ENCODE measurements at places on chromosomes 5 and 9. TPM values are rescaled to one million over a fixed set of nuclear protein-coding genes. Genes with fewer than 3 reads are reported as not detected.

GRCh38 chr9:32705059-32705458 lies 69.6 kb upstream of the TAF1L start:
- no peak for DNase-seq

DNA sequence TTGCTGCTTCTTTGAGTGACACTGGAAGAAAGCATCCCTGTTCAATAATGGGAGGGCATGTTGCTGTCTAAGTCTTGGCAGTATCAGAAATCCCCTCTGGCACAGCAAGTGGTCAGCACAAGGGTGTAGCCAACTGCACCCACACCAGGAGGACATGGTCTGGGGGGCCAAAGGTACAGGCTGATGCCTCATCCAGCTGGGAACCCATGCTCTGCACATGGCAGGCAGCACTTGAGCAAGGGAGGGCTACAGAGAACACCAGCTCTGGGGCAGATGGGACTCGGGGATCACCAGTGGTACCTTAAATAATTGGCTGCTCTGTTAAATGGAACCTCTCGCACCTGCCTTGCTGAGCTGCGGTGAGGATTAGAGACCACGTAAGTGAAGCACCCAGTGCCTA lies 265.2 kb downstream of the SYK start:
- DNase-seq = no peak

PAPPA gene
- total RNA-seq = not detected

- no peak for DNase-seq
Measured at GRCh38 chr5:40571729-40572128, 108.0 kb upstream of the PTGER4 start.

TMEM8B gene
- total RNA-seq = 10.5 TPM

TDRD7 gene
- total RNA-seq = 13.6 TPM

DNA sequence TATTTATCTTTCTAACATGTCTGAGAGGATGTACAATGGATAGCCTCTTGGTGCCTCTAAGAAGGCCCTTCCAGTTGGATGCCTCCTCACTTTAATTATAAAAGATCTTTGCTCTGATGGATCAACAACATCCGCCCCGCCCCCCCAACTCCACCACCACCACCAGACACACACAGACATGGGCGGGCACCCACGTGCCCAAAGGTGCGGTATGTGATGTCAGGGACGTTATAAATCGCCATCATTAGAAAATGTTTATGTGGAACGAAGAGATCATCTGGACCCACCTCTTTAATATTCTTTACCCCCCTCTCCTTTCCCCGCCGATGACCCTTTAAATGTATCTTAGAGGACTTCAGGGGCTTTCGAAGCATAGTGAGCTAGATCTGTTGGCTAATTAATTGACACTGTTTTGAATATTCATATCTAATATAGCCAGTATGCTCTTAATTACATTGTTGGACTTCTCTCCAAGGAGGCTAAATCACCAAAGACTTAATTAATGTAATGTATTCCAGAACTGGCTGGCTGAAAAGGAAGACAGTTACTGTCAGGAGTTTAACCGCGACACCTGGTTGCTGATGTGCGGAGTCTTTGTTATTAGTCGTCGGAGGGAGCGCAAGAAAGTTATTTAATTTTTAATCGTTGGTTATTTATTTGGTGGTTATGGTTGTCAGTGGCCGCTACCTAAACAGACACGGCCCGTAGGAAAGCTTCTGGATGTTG lies 6.1 kb upstream of the FOXB2 start:
- DNase-seq = no peak

DNA sequence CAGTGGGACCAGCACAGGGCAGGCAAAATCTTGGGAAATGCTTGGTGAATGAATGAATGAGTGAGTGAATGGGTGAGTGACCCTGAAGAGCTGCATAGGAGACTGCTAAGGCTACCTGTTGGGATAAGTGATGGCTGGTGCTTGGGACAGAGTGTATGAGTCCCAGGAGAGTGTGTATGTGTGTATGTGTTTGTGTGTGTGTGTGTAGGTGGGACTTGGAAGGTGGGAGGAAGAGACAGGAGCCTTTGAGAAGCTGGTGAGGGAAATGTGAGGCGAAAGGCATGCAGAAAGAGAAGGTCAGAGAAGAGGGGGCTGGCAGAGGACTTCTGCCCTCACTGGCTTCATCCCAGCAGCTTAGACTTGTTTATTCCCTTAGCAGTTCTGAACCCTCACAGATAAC lies 33.3 kb upstream of the FOXE1 start:
- no peak for DNase-seq

GRCh38 chr5:119016125-119016774 lies 27.9 kb upstream of the DTWD2 start:
- no peak for DNase-seq

- DNase-seq = no peak
Measured at GRCh38 chr9:68653141-68653595, 51.9 kb upstream of the PIP5K1B start.

DNA sequence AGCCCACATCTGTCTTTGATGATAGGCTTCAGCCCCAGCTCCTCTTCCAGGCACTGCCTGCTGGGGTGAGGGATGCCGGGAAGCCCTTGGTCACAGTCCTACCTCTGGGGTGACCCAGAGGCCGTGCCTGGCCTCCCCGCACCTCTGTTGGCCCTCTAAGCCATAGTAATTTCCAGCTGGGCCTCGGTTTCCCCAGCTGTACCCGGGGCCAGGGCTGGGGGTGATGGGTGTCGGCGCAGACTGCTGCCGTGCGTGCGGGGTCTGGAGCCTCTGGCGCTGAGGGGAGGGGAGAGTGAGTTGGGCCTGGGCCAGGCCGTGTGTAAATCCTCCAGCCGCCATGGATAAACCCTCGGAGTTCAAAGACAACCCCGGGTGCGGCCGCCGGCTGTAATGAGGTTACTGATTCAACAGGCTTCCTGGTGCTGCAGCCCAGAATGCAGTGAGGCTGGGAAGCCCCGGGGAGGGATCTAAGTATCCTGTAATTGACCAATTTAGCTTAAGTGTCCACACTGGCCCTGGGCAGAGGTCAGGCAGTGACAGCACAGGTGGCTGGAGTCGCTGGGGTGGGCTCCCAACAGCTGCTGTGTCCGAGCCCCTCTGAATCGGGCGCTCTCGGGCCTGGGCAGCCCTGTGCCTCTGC lies 7.1 kb downstream of the RXRA start:
- no peak for DNase-seq

GRCh38 chr9:6049798-6050197 lies 34.4 kb upstream of the RANBP6 start:
- DNase-seq = peak; percentile 12

GRCh38 chr9:33234511-33235467 lies 5.2 kb upstream of the SPINK4 start:
- DNase-seq = no peak

GRCh38 chr9:105376893-105377292 lies 70.9 kb upstream of the FSD1L start:
- no peak for DNase-seq

DNA sequence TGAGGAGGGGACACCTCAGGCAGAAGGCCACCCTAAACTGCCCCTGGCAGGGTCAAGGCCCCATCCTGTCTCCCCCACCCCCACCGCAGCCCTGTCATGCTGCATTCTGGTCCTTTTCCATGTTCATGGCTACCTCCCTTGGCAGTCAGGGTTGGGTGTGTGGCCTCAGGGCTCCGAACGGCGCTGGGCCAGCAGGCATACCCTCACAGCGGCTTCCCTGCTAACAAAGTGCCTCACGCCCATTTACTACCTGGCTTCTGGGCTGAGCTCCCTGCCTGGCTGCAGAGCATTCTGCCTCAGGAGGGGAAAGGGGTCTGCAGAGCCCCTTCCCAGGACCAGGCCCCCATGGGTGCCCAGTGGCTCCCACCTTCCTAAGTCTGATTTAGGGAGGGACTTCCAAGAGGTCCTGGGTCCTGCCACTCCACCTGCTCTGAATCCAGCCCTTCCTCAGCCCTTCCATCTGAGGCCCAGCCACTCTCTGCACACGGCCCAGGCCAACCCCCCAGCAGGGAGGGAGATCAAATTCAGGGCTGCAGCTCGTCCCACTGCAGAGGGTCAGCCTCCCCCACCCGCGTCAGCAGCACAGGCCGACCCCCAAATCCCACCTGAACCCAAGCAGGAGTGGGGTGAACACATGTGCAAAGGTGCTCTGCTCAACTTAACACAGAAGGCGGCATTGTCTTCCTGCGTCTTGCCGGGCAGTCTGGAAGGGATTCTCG lies 115.9 kb upstream of the PHYKPL start:
- DNase-seq = no peak

PRDM9 gene
- not detected for total RNA-seq

DNA sequence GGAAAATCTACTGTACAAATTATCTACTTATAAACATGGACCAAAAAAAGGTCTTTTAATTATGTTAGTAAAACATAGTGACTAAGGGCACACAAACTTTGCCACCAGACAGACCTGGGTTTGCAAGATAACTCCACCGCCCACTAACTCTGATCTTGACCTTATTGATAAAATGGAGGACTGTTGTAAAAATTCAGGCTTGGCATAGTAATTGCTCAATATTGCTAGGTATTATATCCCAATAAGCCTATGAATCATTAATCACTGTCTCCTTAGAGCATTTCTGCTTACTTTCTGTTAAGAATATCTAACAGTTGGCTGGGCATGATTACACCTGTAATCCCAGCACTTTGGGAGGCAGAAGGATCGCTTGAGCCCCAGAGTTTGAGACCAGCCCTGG lies 3.8 kb downstream of the C9orf40 start:
- no peak for DNase-seq

GRCh38 chr5:66443462-66444130 lies 152.6 kb upstream of the MAST4 start:
- no peak for DNase-seq

GRCh38 chr5:83281176-83281575 lies 190.4 kb upstream of the VCAN start:
- no peak for DNase-seq

DNA sequence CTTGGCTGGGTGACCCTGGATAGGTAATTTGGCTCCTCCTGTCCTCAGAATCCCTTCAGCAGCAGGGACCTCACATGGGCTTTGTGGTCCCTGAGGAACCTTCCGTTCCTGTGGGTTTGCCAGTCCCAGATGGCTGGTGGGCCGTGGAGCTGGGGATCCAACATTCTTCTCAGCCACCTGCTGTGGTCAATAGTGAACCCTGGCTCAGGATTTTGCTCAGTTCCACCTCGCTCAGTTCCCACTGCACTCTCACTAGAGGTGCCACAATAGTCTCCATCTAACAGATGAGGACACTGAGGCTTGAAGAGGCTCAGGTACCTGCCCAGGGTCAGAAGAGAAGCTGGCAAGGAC lies 17.1 kb upstream of the SPOUT1 start:
- no peak for DNase-seq

LCN15 gene
- not detected for total RNA-seq

SLC25A2 gene
- 0.38 TPM for total RNA-seq

DNA sequence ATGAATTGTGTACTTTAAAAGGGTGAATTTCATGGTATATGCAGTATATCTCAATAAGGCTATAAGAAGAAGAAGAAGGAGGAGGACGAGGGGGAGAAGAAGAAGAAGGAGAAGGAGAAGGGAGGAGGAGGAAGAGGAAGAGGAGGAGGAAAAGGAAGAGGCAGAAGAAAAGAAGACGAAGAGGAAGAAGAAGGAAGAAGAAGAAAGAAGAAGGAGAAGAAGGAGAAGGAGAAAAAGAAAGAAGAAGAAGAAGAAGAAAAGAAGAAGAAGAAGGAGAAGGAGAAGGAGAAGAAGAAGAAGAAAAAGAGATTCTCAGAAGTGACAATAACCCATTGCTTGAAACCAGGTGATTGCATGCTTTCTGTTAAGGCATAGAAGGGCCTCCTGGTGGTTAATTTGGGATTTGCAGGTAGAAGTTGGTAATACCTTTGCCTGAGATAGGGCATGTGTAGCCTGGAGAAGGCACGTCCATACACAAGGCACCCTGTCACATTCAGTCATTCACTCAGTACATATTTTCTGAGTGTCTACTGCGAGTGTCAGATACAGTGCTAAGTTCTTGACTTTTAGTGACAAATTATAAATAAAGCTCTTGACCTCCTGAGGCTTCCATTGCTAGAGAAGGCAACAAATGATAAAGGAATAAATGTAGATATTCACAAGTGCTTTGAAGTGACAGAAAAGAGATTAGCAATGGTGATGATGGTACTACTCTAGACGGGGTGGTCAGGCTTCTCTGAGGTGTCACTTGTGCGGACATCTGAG lies 231.3 kb downstream of the NPR3 start:
- no peak for DNase-seq

- no peak for DNase-seq
Measured at GRCh38 chr5:42059291-42059690, 134.2 kb downstream of the FBXO4 start.

LMX1B gene
- not detected for total RNA-seq

DNA sequence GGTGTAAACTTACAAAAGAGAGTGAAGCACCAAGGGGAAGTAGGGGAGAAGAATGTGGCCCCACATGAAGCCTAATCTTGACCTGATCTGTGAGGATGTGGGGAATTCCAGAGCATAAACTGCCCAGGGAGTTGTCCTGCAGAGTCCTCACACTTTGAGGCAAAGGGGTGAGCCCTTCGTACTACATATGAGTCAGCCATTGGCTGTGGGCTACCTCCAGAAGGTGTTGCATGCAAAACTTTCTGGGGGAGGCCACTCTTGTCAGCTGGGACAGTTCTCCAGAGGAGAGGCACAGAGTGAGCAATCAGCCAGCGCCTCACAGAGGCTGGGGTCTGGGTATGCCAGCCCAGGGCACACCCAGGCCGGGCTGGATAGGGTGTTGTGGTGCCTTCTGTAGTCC lies 98.1 kb upstream of the NMUR2 start:
- no peak for DNase-seq

DNA sequence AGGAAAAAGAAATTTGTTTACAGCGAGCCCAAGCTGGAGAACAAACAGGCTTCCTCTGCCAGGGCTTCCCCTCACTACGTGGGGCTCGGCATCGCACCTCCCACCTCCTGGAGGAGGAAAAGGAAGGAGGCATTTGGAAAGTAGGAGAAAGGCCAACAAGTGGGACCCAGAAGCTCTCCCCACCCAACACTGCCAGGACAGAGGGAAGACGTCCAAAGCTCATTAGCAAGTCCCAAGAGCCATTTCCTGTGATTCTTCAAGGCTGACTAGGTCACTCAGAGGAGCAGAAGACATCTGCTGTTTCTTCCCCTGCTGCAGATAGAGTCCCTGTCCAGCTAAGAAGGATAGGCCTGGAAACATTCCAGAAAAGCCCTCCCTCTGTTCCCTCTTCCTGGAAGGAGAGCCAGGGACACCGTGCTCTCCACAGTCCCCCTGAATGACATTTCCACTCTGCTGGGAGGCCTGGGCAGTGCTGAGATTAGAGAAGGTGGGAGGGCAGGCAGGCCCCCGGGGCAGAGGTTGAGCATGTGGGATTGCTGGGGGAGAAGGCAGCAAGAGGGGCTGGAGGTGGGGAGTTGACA lies 57.0 kb upstream of the NEURL1B start:
- no peak for DNase-seq

DNA sequence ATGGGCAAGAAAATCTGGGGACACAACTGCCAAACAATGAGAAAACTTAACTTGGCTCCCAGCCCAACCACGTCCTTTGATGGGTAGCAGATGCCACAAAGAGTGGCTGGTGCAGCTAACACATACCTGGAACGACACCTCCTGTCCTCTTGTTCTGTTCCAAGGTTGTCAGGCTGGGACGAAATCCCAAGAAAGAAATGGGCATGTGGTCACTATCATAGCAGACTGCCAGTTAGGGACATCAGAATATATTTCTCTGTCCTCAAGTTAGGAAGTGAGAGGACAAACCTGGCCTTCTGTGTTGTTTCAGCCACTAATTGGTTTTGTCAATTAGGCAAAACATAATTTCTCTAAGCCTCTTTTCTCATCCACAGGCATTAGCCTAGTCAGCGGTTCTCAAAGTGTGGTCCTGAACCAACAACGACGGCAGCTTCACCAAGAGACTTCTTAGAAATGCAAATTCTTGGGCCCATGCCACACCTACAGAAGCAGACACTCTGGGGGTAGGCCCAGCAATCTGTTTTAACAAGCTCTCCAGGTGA lies 63.4 kb downstream of the RAPGEF1 start:
- DNase-seq = peak; percentile 72

LCNL1 gene
- 0.17 TPM for total RNA-seq

GRCh38 chr5:165502893-165503691 lies 1997.7 kb downstream of the MAT2B start:
- no peak for DNase-seq
